ENCODE measurements at places on chromosomes 7 and 10.

DNA sequence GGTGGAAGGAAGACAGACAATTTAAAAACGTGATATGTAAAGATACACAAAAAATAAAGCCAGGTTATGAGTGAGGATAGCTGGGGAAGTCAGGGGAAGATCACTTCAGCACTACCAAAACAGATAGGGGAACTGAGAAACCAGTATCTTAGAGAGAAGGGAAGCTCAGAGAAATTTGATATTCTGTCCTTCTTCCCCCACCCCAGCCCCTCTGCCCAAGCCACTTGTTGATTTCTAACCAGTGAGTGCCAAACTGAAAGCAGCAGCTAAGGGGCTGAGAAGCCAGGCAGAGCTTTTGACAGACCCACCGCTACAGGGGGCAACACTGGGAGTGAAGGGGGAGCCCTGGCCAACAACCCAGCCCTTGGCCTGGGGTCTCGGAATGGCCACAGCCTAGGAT lies 9.1 kb upstream of the SLC29A3 start:
- no peak for DNase-seq

GRCh38 chr10:5545778-5546710 lies 21.3 kb downstream of the CALML3 start:
- DNase-seq, result no peak

DNA sequence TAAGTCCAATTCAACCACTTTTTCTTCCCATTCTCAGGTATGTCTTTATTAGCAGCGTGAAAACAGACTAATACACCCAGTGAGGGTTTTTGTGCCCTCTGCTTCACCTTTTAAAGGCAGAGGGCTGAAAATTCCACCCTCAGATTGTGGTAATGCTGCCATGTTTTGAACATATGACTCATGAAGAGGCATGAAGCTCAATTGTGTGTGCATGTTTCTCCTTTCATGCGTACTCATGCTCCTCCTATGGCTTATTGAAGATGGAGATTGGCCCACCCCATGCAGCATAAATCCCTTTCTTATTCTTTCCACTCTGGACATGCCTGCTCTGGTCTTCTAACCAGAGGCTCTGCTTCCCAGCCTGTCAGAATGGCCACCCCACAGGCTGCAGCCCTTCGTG lies 168.0 kb upstream of the PRKCQ start:
- no peak for DNase-seq

DNA sequence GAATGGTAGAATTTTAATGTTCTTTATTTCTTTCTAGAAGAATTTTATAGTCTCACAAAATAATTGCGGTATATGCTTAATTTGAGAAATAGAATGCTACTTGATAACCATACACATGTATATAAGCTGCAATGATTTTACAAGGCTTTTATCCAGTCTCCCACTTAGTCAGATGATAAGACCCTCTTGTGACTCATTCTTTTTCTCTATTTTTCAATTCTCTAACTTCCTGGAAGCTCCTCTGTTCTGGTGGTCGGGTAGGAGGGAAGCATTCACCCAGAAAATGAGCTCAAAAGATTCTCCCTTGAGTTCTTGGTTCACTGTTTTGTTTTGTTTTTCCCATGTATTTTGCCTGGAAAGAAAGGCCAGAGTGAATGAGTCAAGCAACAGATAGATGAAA lies 546.6 kb downstream of the INHBA start:
- DNase-seq, result no peak

DNA sequence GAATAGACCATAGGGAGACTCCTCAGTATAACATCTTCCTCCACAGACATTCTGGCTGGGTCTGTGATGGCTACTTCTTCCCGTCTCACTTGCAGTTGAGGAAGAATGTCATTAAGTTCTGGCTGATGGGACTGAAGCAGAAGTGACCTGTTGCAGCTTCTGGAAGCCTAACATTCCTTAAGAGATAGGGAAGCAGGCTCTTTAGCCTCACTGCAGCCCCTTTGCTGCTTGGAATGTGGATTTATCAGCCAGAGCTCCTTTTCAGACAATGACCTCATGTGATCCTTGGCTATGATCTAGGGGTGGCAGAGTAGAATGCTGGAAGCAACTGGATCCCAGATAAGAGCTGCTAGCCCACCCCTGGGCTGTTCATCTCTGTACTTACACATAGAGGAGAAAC lies 142.5 kb downstream of the RNF216 start:
- DNase-seq, result no peak

GRCh38 chr10:48444266-48444665 lies 137.8 kb downstream of the MAPK8 start:
- DNase-seq, result peak; percentile 27

DNA sequence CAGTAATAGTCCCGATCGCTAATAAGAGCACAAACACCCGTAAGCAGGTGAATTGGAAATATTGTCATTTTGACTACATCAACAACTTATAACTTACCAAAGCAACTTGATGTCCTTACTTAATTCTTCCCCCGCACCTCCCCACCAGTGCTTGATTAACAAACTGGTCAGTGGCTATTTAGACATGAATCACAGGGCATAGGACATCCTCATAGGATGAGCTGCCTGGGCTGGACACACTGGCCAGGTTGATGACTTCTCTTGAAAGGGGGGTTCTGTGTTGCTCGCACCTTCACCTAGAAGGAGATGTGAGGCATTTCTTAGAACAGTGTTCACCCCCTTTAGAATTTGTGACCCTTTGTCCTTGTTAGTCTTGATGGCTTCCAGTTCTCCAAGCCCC lies 163.2 kb downstream of the TCF7L2 start:
- no peak for DNase-seq

Measured in iPS DF 6.9 (cell line).